Endodermal cell (in vitro differentiated cells): ENCODE measurements at places on chromosomes 1 and 21. TPM values are rescaled to one million over a fixed set of nuclear protein-coding genes. Genes with fewer than 3 reads are reported as not detected.
A peak's percentile ranks its signal among the peaks of the same experiment; 100 is the strongest.

DNA sequence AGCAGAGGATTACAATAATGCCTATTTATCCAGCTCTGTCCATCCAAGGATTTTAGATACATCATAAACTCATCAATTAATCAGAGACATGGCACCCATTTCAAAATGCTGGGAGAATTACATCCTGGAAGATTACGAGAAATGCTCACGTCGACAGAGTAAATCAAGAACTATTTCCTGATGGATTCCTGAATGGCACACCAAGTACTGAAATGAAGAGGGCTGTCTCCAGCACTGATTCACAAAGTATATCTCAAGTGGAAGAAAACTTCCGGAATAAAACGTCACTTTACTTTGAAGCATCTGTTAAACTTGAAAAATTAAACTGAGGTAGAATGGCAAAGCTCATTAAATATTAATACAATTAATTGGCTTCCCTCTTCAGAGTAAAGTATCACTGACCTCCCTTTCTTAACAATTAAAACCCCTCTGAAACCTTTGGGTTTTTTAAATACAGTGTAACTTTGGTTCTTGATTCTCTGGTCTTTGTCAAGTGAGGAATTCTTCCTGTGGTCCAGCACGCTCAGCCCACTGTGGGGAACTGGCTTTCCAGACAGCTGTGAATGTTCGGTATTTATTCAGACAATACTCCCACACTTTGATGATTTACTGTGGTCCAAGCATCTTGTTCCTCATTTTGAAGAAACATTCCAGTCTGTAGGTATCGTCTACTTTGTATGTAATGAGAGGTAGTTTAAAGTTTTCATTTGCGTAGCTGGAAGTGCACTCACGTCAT, 288.0 kb downstream of the NFIA start:
- H3K27me3 ChIP-seq = peaks cover 17% of the 10 kb centered on the region
- no peak for DNase-seq
- H3K27ac ChIP-seq = no peak overlapping the region
- H3K4me3 ChIP-seq = no peak overlapping the region
- H3K4me1 ChIP-seq = no peaks in the 10 kb centered on the region

DNA sequence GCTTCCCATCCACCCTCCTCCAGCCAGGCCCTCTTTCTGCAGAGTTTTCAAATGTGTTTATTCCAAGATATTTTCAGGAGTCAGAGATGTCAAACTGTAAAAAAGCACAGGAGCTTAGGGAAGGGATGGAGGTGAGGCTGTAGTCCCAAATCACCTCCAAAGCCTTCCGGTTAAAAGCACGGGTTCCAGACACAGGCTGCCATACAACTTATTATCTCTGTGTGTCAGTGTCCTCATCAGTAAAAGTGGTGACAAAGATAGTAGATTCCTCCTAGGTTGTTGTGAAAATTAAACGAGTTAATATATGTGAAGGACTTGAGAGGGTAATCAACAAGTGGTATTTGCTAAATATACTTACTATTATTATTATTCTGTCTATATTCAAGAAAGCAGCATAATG, 15.1 kb downstream of the S100A7A start:
- peaks cover 17% of the 10 kb centered on the region for H3K27me3 ChIP-seq
- no peaks in the 10 kb centered on the region for H3K4me1 ChIP-seq
- no peak for DNase-seq
- no peak overlapping the region for H3K27ac ChIP-seq

GRCh38 chr1:172720339-172720738, 61.4 kb downstream of the FASLG start:
- no peaks in the 10 kb centered on the region for H3K36me3 ChIP-seq
- H3K4me1 ChIP-seq = no peaks in the 10 kb centered on the region
- H3K27me3 ChIP-seq = no peaks in the 10 kb centered on the region
- no peak overlapping the region for H3K27ac ChIP-seq
- H3K4me3 ChIP-seq = no peak overlapping the region

- no peaks in the 10 kb centered on the region for H3K36me3 ChIP-seq
- no peaks in the 10 kb centered on the region for H3K4me1 ChIP-seq
- H3K4me3 ChIP-seq = no peak overlapping the region
Observed at GRCh38 chr1:186066411-186066810, 308.6 kb downstream of the TPR start.

RHBDL2 gene
- total RNA-seq = not detected in 2 replicates

GRCh38 chr1:226629210-226629895, 80.8 kb downstream of the STUM start:
- peaks cover 8% of the 10 kb centered on the region for H3K27me3 ChIP-seq
- H3K4me3 ChIP-seq = no peak overlapping the region
- peak; percentile 45 for DNase-seq
- H3K4me1 ChIP-seq = no peaks in the 10 kb centered on the region
- H3K27ac ChIP-seq = peak overlapping the region; percentile 24
- peaks cover 13% of the 10 kb centered on the region for H3K36me3 ChIP-seq

DNA sequence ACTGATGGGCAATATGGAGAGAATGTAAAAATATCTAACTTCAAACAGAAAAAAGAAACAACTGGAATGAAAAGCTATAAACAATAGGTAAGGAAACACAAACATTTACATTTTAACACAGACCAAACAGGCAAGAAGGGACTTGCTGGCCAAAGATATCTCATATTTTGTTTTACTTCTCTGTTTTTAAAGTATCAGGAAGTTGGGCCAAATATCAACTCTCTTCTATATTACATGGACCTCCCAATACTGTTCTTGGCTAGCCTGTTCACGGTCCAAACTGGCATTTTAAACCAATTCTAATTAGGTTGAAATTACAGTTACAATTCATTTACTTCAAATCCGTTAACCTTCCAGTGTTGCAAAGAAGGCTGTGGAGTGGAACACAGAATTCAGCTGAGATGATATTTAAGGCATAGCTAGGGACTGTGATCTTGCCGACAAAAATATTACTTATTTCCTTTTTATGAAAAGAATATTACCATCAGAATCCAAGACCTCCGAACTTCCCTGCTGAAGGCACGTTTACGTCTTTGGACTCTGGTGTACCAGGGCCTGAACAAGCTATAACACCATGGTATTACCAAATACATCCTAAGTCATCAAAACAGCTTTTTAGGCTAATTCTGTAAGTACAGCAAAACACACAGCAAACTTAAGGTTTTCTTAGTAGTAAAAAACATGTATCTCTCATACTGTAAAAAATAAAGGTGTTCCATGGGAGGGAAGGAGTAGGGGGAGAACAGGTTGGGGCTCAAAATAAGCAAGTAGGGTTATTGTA, 165.4 kb downstream of the RUNX1 start:
- H3K4me3 ChIP-seq = no peak overlapping the region
- no peaks in the 10 kb centered on the region for H3K36me3 ChIP-seq

HJV gene
- 0.13 TPM in 1 of 2 replicates, not detected in the other for total RNA-seq

- no peaks in the 10 kb centered on the region for H3K4me1 ChIP-seq
- H3K4me3 ChIP-seq = no peak overlapping the region
- no peak overlapping the region for H3K27ac ChIP-seq
Observed at GRCh38 chr1:219472596-219472995, 140.3 kb downstream of the ZC3H11B start.

FCRL4 gene
- not detected in 2 replicates for total RNA-seq
